ENCODE measurements at places on chromosomes 4 and X. TPM values are rescaled to one million over a fixed set of nuclear protein-coding genes. Genes with fewer than 3 reads are reported as not detected.

RNF212 gene
- total RNA-seq, result 1.9 TPM

AWAT2 gene
- not detected for total RNA-seq

STS gene
- 2.4 TPM for total RNA-seq

ARHGAP36 gene
- total RNA-seq, result not detected

ERAS gene
- not detected for total RNA-seq

MAP9 gene
- 4.7 TPM for total RNA-seq

DCAF12L1 gene
- total RNA-seq, result not detected

KLB gene
- total RNA-seq, result 0.15 TPM

SSX4 gene
- total RNA-seq, result not detected

CRLF2 gene
- total RNA-seq, result 1.8 TPM

CXCL11 gene
- 0.10 TPM for total RNA-seq

FRG1 gene
- total RNA-seq, result 40.3 TPM

SSX4B gene
- not detected for total RNA-seq

SEC24B gene
- total RNA-seq, result 19.1 TPM

SPANXA2 gene
- not detected for total RNA-seq

SULT1B1 gene
- not detected for total RNA-seq

TLR2 gene
- total RNA-seq, result 0.13 TPM

CXCL8 gene
- 19.2 TPM for total RNA-seq

MGAT4D gene
- total RNA-seq, result not detected

SLITRK4 gene
- total RNA-seq, result 0.02 TPM

TGIF2LX gene
- not detected for total RNA-seq

TKTL2 gene
- not detected for total RNA-seq

PRDM8 gene
- 0.67 TPM for total RNA-seq

ZCCHC18 gene
- 0.07 TPM for total RNA-seq

BLTP1 gene
- total RNA-seq, result 9.3 TPM

Data from A549 treated with DMSO at 1 μM for 4 hours (cell line).